ENCODE measurements at places on chromosomes 13 and 19.

DNA sequence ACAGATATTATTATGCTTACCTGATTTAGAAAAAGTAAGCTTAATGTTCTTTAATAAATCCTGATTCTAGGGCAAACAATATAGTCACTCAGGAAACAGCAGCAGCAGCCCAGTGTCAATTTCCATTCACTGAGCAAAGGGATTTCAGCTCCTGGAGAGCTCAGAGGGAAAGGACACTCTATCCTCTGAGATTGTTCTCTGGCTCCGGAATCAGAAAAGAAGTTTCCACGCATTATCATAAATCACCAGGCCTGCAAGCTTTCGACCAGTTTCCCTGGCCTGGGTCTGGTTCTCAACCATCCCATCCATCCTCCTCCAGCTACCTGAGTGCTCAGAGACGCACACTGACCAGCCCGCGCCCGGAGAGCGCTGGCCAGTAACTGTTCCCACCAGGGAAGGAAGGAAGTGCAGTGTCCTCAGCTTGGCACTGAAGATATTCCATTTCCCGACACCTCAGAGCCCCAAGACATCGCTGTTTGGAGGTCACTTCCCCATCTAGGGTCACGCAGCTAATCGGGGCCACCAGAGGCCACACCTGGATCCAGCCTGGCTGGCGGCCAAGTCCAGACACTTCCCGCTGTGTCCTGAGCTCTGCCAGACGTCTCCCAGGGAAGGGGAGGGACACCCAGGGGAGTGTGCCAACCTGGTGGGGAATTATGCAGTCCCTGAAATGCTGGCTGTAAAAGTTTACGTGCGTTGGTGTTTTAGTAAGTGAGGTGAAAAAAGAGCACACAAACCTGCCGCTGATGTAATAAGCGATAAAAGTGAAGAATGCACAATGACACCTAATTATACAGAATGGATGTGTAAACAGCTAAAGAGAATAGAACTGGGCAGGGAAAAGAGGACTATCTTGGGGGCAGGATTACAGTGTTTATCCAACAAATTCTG is 29.1 kb downstream of the EPS15L1 start:
- no peak for DNase-seq

DNA sequence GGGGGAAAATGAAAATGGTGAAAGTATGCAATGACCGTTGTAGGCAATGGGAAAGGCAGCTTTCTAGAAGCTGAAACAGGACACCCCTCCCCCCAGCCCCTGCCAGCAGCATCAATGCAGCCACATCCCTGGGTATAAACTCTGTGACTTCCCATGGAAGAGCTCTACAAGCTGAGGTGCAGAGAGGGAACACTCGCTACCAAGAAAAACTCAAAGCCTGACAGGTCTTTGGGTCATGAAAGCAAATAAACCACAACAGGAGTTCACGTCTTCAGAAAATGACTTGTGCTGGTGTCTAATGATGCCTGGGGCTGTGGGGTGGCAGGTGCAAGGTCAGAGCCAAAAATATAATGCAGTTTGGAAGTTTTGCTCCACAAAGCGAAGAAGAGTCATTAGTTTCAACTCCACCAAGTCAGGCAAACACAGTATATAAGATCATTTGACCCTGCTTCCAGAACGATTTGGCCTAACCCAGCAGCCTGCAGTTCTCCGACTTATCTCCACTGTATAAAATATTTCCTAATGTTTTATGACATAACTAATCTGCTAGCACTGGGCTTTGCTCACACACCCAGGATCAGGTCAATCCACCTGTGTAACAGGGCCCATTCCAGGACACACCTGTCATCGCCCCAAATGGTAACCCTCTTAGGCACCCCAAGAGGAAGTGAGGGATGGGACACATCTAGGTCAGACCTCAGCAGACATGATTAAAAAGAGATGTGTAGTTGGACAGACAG is 102.1 kb downstream of the IRS2 start:
- no peak for DNase-seq

GRCh38 chr13:28490061-28490460 is 4.9 kb downstream of the FLT1 start:
- no peak for DNase-seq

GRCh38 chr13:100751826-100752225 is 77.2 kb upstream of the TMTC4 start:
- DNase-seq = no peak

- DNase-seq = no peak
Measured at GRCh38 chr13:51588406-51588949, 4.2 kb downstream of the WDFY2 start.

DNA sequence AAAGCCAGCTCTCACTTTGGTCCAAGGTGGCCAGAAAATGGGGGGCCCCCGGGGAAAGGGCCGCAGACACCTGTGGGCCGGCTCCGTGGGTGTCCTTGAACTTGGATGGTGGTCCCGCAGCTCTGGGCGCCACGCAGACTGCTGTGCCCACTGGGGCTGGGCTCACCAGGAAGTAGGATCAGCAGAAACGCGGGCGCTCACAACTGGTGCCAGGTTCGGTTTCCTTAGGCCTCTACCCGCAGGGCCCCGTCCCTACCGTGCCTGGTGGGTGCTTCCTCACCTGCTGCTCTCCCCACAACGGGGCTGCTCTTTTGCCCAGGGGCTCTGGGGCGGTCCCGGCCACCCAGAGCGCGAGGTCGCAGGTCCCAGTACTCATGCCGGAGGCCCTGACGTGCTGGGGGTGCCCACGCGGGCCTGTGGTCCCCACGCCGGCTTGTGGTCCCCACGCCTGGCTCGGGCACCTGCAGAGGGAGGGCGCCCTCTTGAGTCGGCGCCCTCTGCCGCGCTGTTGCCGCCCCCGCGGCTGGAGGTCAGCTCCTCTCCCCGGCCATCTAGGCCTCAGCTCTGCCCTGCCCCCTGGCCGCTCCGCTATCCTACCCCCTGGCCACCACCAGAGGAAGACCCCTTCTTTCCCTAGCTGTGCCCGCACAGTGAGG is 1303.6 kb downstream of the UQCRFS1 start:
- no peak for DNase-seq

- DNase-seq = no peak
Measured at GRCh38 chr19:52039169-52039568, 9.5 kb downstream of the ZNF432 start.

DNA sequence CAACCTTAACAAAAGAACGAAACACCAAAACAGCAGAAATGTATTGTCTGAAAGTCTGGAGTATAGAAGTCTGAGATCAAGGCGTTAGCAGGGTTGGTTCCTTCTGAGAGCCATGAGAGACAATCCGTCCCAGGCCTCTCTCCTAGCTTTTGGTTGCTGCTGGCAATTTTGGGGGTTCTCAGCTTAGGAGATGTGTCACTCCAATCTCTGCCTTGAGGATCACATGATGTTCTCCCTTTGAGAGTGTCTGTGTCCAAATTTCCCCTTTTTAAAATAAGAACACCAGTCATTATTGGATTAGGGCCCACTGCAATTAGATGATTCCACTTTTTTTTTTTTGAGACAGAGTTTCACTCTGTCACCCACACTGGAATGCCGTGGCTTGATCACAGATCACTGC is 10.1 kb downstream of the KCNN1 start:
- DNase-seq = no peak

DNA sequence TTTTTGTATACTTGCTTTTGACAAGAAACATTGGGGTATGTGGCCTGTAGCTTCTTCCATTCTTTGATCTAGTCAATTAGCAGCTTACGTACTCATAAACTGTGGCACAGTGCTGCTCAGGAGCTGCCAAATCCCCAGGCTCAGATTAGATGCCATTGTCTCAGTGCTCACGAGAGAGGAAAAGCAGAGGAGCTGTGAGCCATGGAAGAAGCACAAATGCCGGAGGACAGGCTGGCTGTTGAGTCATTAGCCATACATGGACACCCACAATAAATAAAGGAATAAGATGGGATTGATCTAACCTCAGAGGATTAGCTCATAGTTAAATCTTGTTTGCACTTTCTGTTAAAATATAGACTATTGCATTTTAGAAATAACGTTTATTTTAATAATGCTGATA is 121.7 kb downstream of the POSTN start:
- no peak for DNase-seq

GRCh38 chr19:14722127-14722526 is 32.3 kb downstream of the ZNF333 start:
- no peak for DNase-seq

- no peak for DNase-seq
Measured at GRCh38 chr13:31200637-31200971, 829 bp downstream of the B3GLCT start.

DNA sequence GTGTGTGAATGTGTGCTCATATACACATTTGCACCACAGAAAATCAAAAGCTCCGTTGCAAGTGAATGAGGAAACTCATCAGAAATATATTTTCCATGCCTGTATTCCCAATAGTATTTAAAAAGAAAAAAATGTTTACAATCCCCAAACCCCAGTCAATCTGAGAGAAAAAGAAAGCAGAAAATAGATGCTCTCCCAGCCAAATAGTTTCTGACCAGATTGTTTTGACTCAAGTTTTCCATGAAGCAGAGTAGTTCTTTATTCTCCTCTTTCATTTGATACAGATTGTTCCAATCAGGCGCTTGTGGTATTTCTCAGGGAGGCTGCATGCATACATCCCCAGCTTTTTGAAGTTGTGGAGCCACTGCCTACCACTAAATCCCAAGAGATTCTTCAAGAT is 110.6 kb downstream of the STARD13 start:
- no peak for DNase-seq

DNA sequence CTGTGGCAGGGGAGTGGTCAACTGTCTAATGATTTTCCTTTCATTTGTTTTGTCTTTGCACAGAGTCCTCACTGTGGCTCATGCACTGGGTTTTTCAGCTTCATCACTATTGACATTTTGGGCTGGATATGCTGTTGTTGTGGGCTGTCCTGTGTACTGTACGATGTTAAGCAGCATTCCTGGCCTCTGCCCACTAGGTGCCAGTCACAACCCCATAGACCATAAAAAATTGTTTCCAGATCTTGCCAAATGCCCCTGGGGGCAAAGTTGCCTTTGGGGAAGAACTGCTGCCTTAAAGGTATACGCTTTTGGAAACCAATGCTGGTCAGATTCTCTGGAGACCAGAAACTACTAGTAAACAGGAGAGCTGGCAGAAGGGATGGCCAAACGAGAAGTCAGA is 310.4 kb downstream of the SPRY2 start:
- DNase-seq = no peak

GRCh38 chr19:17765069-17765618 is 13.9 kb downstream of the FCHO1 start:
- no peak for DNase-seq

GRCh38 chr13:44237881-44238421 is 135.7 kb upstream of the SERP2 start:
- no peak for DNase-seq

DNA sequence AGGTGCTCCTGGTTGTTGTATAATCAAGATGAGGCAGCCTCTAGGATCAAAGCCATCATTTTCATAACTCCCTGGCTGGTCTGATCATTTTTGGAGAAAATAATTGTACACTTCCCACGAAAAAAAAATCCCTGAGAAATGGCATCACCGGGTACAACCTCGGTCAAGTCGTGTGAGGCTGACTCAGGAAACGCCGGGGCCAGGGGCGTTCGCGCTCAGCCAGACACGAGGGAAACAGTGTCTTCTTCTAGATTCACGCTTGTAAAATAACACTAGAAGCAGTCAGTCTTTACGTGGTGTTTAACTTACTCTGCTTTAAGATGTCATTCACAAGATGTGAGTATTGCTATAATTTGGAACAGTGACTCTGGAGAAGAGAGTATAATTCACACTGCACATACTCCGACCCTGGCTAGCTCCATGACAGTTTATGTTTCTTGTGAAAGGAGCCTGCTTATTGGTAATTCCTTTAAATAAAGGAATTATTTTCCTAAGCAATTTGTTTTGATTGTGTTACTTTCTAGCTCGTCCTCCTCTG is 109.0 kb upstream of the SOX1 start:
- DNase-seq = no peak

DNA sequence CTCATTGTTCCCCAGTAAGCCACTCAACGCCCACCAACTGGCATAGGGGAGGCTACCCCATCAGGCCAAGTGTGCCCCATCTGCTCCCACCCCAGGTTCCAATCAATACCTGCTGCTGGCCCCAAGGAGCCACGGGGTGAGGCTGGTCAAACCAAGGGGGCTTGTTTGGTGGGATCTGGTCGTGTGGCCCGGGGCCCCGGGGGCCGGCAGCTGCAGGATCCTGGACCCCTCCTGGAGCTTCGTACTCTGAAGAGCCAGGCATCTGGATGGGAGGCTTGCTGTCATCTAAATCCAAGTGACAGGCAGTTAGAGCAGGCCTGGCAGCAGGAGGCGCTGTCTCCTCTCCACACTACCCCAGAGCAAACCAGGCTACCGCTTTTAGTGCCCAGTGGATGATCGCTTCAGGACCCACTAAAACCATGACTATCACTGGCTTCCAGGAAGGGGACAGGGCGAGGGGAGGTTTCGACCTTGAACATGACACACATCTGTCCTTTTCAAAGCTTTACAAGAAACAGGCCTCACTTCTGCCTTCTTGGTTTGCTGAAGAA is 14.2 kb downstream of the CHERP start:
- no peak for DNase-seq

DNA sequence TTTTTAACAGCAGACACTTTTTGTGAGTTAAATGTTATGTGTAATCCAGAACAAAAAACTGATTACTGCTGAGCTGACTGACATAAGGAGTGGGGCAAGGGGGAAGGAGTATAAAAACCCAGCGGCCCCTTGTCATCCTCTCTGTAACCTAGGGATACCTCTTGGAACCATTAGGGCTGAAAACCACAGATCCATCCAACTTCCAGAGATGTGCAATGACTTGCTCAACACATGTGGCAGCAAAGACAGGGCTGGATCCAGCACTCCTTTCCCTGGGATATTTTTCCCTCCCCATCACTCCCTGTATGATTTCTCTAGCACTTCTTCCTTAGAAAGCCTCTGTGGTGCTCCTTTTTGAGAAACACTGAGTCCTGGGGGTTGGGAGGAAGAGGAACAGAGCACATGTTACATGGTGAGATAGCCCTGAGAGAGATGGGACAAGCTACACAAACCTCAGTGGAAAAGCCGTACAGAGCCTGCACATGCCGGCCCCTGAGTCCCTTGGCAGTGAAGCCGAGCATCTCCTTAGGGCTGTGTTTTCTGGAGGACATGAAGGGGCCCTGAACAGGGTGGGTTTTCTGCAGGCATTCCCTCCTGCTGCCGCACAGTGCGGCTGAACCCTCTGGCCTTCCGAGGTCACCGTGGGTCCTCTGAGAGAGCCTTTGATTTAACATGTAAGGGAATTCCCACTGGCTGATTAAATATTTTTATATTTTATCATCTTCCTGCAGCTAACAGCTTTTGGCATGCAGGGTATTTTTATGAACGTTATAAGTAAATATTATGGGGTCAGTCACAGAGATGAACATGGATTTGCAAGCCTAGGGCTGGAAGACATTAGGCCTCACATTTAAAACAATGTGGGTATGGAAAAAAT is 219.9 kb downstream of the COG6 start:
- DNase-seq = no peak

- DNase-seq = no peak
Measured at GRCh38 chr13:71624653-71625600, 242.1 kb downstream of the DACH1 start.

GRCh38 chr13:66128692-66129269 is 1101.4 kb downstream of the PCDH9 start:
- no peak for DNase-seq

- no peak for DNase-seq
Measured at GRCh38 chr13:109755997-109756396, 30.4 kb downstream of the IRS2 start.

GRCh38 chr19:40163541-40164129 is 27.6 kb upstream of the MAP3K10 start:
- no peak for DNase-seq

All from stimulated activated CD8-positive, alpha-beta memory T cell treated with anti-CD3 and anti-CD28 coated beads, Interleukin-4, amount 100 ng/mL, for 4 hours (primary cell).